Activated T-helper 9 cell treated with anti-CD3 and anti-CD28 coated beads, Interleukin-2, amount 50 U/mL, for 16 hours (primary cell): ENCODE measurements at places on chromosomes 4 and X.

- no peak for DNase-seq
Measured at GRCh38 chrX:136495043-136495442, 2.3 kb upstream of the HTATSF1 start.

GRCh38 chrX:150627957-150628356 lies 59.5 kb downstream of the MTM1 start:
- DNase-seq, result no peak

- DNase-seq, result no peak
Measured at GRCh38 chr4:53841711-53842110, 222.7 kb downstream of the CHIC2 start.

DNA sequence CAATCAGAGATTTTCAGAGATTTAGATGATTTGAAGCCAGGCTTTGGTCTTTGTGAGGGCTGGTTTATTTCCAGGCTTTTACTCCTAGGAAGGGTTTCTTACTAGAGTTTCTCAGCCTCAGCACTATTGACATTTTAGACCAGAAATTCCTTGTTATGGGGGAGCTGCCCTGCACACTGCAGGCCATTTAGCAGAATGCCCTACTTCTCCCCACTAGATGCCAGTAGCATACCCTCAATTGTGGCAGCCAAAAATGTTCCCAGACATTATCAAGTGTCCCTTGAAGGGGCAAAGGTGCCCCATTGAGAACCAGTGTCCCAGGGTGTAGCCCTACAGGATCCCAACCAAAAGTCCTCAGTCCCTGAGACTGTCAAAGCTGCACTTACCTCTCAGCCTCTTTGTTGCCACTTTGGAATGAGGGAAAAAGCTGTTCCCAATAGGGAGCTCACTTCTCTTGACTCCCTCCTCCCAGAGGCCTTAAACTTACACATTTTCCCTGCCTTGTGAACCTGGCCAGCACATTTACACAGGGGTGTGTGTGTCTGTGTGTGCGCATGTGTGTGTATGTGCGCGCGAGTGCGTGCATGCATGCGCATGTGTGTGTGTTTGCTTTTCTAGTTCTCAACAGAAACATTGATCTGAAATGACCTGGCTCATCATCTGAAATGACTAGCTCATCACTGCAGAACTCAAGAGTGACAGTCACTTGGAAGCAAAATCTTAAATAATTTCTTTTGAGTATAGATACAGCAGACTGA lies 231.4 kb downstream of the QDPR start:
- no peak for DNase-seq

- no peak for DNase-seq
Measured at GRCh38 chr4:74408639-74409038, 36.3 kb upstream of the AREG start.

- DNase-seq, result no peak
Measured at GRCh38 chrX:87813566-87813965, 296.0 kb downstream of the KLHL4 start.

DNA sequence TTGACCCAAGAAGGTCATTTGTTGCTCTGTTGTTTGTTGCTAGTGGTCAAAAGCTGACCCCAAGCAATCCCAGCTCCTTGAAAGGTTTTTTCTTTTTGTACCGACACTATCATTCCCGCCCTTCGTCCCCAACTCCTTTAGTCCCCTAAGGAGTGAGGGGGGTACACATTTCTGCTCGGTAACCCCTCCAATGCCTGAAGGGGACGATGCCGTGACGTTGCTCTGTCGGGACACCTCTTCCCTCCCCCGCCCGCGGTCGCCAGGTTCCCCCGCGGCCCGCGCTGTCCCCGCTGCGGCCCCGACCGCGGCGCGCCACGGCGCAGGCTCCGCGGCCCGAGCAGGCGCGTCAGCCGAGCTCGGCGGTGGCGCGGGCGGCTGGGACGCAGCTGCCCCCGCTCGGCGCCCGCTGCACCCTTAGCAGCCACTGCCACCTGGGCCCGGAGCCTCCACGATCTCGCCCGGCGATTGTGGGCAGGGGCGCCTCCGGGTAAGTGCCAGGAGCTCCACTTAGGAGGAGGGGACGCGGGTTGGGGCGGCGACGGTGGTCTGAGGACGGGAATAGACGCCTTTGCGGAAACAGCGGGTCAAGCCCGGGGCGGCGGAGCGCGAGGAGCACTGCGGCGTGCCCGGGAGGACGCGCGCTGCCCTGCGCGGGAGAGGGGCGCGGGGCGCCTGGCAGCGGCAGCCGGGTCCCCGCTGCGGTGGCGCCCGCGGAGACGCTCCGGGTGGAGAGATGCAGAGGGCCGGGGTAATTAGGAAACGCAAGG lies at the start of gene GLRB:
Gene GLRB, plus strand, starts transcription at position 340 of the 767 bp plus-strand sequence. CDS start 1,875 bp downstream, outside the sequence.
- no peak for DNase-seq

DNA sequence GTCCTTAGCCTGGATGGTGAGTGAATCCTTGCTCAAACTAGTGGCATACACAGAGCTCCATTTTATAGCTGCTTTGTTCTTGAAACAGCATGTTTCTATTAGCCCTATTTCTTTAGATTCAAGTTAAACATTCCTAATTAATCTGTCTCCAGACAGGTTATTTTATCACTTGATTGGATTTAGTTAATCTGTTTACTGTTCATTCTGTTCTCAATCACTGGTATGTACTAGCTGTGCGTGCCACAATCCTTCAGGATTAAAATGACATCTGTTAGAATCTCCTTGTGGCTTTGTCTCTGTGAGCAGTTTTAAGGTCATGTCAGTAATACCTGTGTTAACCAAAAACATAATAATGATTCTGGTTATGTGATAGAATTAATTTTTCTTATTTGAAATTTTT lies 36.5 kb downstream of the PTPN13 start:
- DNase-seq, result no peak

- DNase-seq, result no peak
Measured at GRCh38 chrX:78957049-78957767, 12.0 kb downstream of the P2RY10 start.

DNA sequence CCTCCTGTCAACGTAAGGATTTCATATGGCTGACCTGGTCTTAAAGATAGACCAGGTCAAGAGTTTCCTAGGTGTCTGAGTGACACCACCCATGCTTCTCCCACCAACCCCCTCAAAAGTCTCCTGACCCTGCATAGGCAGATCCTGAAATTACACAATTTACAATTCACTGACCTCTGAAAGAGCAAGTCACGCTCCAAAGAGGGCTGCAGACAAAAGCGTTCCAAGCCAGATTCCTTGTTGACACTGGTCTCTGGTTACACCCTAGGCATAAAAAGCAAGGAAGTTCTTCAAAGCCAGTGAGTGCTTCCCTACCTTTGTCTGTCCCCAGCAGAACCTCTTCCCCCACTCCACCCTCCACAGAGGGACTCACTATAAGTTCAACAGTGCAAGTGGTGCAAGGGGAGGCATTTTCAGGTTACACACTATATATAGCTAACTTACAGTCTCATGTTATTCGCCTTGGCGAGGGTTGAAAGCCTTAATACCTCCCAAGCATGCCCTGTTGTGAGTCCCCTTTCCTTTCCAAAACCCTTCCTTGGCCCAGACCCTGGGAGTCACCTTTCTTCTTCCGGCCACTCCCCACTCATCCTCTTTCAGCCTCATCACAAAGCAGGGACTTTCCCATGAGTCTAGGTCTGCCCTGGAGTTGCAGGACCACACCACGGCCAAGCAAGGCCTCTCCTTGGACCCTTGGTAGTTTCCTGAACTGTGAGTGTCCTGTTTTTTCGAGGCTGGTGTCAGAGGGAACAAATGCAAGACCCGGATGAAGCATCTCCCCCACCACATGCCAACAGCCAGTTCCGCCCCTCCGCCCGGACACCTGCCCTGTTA lies 58.0 kb upstream of the KLF3 start:
- no peak for DNase-seq

DNA sequence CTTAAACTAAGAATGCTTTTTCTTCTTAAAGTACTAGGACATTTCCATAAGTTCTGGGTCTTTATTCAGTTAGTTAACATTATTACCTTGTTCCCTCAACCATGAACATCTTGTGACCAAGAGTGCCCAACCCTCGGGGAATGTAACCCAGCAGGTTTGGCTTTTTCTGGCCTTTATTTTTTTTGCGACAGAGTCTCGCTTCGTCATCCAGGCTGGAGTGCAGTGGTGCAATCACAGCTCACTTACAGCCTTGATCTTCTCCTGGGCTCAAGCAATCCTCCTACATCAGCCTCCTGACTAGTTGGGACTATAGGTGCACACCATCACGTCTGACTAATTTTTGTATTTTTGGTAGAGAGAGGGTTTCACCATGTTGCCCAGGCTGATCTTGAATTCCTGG lies 65.1 kb downstream of the USP11 start:
- no peak for DNase-seq

GRCh38 chr4:76200771-76201231 lies 12.8 kb downstream of the SCARB2 start:
- no peak for DNase-seq

- DNase-seq, result no peak
Measured at GRCh38 chr4:110904435-110905065, 281.7 kb upstream of the PITX2 start.

- no peak for DNase-seq
Measured at GRCh38 chrX:45621376-45622041, 420.8 kb upstream of the DIPK2B start.

GRCh38 chrX:140572724-140573123 lies 67.9 kb upstream of the SOX3 start:
- DNase-seq, result no peak

- DNase-seq, result no peak
Measured at GRCh38 chr4:109649872-109650271, 53.4 kb downstream of the CASP6 start.

DNA sequence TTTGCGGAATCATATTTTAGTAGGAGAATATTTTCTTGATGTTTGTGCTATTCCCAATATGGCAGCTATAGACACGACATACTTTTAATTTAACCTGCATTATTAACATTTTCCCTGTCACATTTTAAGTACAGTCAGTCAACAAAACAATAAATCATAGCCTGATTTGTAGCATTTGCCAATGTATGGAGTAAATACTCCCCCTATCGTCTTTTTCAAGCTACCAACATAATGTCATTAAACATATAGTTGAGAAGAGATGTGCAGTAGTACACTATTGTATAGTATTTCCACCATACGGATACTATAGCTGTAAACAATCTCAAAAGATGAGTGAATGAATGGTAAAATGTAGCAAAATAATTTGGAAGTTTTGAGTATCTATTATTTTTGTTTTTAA lies 303.7 kb upstream of the MAGEB2 start:
- no peak for DNase-seq

GRCh38 chrX:36314303-36314702 lies 394.8 kb downstream of the CFAP47 start:
- no peak for DNase-seq

GRCh38 chr4:82282875-82283274 lies 90.9 kb downstream of the HNRNPD start:
- DNase-seq, result no peak

DNA sequence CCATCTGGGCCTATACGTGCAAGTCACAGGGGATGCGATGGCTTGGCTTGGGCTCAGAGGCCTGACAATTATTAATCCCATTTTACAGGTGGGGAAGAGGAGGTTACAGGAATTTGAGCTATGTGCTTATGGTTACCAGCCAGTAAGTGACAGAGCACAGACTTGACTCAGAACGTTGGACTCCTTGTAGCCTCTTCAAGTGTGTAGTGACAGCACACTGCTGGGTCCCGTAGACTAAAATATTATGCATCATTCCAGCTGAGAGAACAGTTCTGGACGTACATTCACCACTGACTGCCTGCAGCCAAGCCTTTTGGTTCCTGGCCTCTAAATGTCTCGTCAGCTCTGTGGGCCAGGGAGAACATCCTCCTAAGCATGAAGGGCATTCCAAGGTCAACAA lies 314.5 kb downstream of the GPAT3 start:
- DNase-seq, result no peak

DNA sequence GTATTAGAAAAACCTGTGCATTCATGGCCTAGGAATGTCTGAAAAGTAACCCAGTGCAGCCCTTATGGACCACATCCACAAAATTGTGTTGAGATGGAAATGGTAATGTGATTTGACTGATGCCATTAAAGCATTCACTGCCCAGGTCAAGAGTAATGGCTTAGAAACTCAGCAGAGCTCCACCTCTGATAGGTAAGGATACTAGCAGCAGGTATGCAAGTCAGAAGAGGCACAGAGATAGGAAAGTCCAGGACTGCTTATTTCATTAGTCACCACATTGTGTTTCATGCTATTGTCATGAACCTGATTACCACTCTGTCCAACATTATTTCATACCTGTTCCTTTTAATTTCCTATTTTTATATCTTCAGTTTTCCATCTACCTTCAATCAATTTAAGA lies 2042.2 kb downstream of the ARAP2 start:
- DNase-seq, result no peak

DNA sequence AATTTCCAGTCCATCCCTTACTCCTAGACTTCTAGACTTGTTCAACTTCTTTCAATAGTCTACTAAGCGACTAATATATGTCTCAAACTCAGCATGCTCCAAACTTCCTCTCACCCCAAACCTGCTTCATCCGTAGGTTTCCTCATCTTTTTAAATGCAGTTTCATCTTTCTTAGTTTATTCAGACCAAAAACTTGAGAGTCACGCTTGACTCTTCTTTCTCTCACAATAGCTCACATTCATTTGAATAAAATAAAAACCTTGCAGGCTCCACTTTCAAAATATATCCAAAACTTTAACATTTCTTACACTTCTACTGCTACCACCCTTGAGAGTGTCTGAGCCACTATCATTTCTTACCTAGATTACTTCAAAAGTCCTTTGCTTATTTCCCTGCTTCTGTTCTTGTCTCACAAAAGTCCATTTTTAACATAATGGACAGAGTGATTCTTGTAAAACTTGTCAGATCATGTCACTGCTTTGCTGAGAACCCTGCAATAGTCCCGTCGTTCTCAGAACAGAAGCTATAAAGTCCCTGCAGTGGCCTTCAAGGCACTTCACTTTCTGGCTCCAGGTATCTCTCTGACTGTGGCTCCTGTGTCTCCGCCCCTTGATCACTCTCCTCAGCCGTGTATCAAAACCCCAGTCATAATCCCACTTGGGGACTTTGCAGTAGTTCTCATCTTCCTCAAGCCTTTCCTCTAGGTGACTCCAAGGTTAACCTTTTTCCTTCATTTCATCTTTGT lies 167.6 kb downstream of the ARHGAP24 start:
- no peak for DNase-seq

- DNase-seq, result no peak
Measured at GRCh38 chr4:115973768-115974167, 860.3 kb upstream of the NDST4 start.

GRCh38 chrX:66008328-66008970 lies 31.4 kb downstream of the VSIG4 start:
- DNase-seq, result no peak

GRCh38 chr4:183977707-183978106 lies 72.6 kb downstream of the STOX2 start:
- no peak for DNase-seq

DNA sequence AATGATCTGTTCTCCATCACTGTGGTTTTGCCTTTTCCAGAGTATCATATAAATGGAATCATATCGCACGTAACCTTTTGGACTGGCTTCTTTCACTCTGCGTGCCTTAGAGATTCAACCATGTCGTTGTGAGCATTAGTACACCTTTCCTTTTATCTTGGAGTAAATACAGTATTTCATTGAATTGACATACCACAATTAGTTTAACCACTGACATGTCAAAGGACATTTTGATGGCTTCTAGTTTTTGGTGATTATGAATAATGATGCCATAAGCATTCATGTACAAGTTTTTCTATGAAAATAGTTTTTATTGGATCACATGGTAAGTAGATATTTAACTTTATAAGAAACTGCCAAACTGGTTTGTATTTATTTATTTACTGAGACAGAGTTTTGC lies 35.2 kb downstream of the DDX3X start:
- no peak for DNase-seq

- DNase-seq, result no peak
Measured at GRCh38 chrX:2635342-2635741, 55.8 kb upstream of the CD99 start.
